ENCODE measurements at places on chromosomes 2 and 18. TPM values are rescaled to one million over a fixed set of nuclear protein-coding genes. Genes with fewer than 3 reads are reported as not detected.

The ZSCAN30 gene
- total RNA-seq = 22.8 TPM

The CHRNG gene
- total RNA-seq = not detected

The TIA1 gene
- 54.7 TPM for total RNA-seq

The AMER3 gene
- total RNA-seq = not detected

The ACMSD gene
- not detected for total RNA-seq

The DNAH6 gene
- 0.60 TPM for total RNA-seq

The PSTPIP2 gene
- total RNA-seq = 2.7 TPM

The ABHD1 gene
- total RNA-seq = 2.3 TPM

The UGT1A10 gene
- total RNA-seq = not detected

The EVA1A gene
- total RNA-seq = not detected

The PAX8 gene
- total RNA-seq = not detected
